ENCODE measurements at places on chromosomes 3 and 15.

DNA sequence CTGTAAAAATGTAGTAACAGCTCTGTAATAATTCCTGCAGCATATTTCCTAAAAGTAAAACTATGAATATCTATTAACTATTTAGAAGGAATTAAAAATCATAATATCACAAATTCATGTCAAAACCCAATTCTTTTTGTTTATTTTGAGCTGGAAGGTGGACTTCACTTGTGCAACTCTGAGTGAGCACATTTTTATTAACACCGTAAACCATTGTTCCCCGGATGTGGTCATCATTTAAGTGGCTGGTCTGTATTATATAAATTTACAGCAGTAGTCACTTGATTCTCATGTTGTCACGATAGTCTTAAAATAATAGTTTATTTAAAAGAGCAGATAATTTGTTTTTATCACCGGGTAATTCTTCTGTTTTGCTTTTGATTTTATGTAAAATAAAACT is 43.0 kb upstream of the UTS2B start:
- DNase-seq: no peak

- DNase-seq: peak; percentile 27
These were observed 49.4 kb upstream of the SYNPR start for GRCh38 chr3:63228677-63229076.

DNA sequence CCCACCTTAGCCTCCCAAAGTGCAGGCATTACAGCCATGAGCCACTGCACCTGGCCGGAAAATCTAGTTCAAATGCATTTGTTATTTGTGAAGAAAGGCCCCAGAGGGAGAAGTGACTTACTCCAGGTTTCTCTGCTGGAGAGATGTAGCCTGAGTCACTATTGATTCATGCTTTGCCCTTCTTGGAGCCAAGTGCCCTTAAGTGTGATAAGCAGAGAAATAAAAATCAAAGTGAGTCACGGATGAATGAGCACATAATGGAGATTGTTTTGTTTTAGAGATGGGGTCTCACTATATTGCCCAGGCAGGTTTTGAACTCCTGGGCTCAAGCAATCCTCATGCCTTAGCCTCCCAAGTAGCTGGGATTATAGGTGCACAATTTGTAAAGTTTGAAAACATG is 33.1 kb downstream of the CDC25A start:
- DNase-seq: no peak

GRCh38 chr3:27533718-27534573 is 49.8 kb upstream of the SLC4A7 start:
- DNase-seq: peak; percentile 88

DNA sequence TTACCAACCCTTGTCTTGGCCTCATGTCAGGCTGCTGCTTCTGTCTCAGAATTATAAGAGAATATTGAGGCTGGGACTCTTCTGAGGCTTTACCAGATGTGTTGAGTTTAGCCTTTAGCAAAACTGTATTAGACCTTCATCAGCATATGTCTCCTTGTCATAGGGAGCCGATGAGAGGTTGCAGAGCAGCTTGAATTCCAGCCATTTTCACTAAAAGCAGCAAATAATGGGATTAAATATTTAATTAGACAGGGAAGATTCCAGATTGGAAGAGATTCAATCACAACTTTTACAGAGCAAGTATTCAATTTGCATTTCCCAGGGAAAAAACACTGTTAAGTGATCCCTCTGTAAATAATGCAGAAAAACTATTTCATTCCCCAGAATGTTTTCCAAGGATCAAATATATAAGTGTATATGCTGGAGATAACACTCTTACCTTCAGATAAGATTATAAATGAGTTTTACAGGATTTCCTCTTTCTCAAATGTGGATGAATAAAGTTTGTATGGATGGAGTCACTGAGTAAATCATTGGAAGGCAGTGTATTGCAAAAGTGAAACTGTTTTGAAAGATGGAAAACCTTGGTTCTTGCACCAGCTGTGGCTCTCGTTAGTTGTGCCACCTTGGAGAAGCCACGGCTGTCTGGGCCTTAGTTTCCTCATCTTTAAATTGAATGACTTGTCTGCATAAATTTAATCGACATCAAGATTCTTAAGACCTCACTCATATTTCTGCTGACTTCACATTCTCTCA is 466.4 kb upstream of the SGO1 start:
- no peak for DNase-seq

DNA sequence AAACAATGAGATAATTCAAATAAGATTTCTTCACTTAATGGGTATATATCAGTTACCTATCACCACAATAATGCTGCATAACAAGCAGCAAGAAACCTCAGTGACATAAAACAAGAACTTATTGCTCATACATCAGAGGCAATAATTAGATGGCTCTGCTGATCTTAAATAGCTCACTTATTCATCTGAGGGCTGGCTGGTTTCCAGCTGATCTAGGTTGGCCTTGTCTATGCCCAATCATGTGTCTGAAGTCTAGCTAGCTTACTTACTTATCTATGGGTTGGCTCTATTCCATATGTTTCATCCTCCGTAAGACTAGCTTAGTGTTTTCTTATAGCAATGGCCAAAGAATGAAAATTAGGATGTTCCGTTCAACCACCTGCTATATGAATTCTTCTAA is 109.4 kb upstream of the AGTR1 start:
- no peak for DNase-seq

DNA sequence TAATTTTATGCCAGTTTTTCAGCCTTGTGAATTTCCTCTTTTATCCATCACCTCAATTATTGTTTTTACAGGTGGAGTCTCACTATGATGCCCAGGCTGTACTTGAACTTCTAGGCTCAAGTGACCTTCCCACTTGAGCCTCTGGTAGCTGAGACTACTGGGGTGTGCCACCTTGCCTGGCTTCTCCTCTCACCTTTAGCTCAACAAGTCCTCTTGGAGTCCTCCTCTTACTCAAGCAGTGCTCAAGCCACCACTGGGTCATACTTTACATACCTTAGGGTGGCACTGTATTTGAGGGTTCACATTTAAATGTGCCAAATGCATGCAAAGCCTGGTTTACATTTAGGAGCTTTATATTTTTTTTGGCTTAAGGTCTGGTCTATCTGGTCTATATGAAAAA is 350.1 kb upstream of the MCTP2 start:
- DNase-seq: no peak

DNA sequence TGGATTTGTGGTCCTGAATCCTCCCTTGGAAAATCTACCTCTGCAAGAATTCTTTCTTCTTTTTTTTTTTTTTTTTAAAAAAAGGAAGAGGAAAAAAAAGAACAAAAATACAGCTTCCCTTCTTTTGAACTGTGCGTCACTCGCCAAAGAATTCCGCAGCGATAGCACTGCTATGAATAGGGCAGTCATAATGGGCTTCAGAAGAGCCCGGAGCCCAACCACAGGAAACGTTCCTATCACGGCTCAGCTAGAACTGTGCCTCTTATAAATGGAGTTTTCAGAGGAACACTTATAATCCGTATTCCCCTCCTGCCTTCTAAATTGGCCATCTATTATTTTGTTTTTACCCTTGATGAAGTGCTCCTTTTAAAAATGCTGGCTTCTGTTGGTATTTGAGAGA is 227.7 kb downstream of the ADAMTS17 start:
- DNase-seq: no peak

DNA sequence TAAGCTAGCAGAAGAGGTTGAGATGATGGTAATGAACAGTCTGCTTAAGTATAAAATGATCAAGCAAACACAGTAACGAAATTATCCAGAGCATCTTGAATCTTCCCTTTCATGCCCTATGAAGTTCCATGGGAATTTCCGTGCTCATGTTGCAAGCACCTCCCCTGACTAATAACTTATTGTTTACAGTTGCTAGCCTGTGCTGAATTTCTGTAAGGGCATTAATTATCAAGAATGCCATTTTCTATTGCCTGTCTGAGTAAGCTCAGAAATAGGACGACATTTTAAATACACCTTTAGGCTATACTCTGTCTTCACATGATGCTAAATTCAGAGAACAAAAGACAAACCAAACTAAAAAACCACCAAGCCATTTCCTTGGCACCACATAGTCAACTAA is 257.5 kb upstream of the LRTM1 start:
- no peak for DNase-seq

DNA sequence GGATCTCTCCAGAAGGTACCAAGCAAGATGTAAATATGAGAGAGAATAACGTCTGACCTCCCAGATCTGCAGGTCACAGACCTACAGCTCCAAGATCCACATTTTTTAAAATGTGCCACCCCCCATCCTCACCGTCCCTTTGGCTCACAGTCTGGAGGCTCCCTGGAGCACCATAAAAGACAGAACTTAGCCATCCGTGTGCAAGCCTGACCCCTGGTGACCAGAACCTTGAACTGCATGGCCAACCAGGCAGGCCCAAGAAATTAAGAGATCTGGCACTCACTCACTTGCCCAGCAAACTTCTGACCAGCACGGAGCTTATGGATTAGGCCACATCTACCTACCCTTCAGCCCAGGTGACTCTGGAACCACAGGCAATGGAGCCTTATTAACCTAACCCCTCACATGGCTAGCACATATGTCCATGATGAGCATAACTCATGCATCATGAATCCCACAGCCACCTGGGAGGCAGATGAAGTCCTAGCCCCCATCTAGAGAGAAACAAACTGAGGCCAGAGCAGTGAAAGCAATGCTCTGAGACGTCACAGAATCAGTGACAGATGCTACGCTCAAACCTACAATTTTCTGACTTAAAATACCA is 275.3 kb downstream of the UACA start:
- DNase-seq: peak; percentile 59

DNA sequence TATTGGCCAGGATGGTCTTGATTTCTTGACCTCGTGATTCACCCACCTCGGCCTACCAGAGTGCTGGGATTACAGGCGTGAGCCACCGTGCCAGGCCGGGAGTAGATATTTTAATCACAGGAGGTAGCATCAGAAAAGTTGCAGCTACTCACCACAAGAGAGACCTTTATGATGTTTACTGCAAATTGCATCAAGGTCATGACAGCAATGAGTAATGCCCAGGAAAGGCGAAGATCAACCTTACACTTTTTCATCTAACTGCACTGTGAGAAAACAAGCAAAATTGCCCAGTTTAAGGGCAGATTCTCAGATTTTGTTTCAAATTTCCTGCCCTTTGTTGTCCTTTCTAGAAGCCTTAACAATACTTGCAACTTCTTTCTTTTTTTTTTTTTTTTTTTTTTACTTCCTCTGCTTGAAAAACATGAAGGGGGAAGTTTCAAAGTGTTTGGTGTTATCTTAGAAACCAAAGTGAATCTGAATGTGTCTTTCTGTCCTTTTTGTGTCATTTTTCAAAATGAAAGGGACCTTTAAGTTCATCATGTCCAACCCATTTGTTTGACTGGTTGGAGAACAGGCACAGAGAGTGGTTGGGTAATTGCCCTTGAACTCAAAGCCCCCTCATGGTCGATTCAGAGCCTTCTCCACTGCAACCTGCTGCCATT is 25.0 kb downstream of the TGFBR2 start:
- DNase-seq: peak; percentile 47

DNA sequence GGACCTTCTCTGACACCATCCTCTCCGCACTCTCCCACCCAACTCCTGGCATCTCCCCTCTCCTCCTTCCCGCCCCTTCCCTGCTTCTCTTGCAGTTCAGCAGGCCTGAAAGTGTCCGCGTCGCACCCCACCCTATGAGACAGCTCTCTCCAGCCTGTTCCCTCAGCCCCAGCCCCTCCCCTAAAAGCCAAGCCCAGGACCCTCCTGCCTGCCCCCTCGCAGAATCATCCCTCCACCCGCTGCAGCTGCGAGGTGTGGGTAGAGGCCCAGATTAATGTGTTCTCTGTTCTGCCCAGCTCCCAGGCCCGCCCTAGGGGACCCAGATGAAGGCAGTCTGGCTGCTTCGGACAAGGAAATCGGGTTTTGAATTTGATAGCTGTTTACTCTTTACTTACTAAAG is 410 bp downstream of the PRR23E start:
- no peak for DNase-seq

DNA sequence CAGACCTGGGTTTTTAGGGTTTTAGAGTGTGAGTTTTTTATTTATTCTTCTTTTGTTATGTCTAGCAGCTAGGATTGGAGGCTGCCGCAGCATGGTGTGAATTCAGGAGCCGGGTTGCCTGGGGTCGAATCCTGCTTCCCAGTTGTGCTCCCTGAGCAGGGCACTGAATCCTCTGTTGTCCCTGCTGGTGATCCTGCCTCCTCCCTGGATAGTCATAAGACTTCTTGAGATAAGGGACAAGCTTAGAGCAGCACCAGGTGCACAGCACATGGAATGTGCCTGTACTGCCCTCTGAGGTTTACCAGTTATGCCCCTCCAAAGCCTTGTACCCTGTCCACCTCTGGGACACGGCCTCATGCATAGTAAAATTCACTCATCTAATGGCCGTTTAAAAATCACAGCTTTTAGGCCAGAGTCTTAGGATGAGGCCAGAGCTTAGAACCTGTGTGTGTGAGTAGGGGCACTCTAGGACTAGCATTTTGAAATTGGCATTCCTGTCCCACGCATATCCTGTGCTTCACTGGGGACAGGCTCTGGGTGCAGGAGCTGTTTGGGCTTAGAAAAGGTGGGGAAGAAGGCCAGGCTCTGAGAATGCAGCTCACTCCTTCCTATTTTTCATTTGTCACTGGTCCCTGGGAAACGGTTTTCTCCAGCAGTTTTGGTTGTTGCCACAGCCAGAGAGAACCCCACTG is 47.7 kb downstream of the CHCHD6 start:
- no peak for DNase-seq

- DNase-seq: no peak
These were observed 22.8 kb upstream of the SPRED1 start for GRCh38 chr15:38229705-38230310.

GRCh38 chr15:55873024-55873720 is 120.2 kb downstream of the NEDD4 start:
- no peak for DNase-seq

DNA sequence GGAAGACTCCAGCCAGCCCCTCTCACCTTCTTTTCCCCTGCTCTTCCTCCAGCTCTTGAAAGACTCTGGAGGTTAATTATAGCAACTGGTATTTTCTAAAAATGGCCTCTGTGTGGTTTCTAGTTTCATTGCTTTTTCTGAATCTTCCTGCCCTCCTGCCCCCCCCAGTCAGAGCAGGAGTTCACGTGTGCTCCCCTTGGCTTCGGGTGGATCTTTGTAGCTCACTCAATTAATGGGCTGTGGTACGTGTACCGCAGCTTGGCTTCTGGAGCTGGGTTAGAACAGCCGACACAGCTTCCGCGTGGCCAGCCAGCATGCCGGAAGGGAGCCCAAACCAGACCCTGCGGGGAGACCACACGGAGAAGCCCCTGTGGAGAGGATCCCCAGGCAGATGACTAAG is 31.5 kb downstream of the TM2D3 start:
- no peak for DNase-seq
